Effector CD4-positive, alpha-beta T cell (primary cell): ENCODE measurements at places on chromosomes 5 and 9.

DNA sequence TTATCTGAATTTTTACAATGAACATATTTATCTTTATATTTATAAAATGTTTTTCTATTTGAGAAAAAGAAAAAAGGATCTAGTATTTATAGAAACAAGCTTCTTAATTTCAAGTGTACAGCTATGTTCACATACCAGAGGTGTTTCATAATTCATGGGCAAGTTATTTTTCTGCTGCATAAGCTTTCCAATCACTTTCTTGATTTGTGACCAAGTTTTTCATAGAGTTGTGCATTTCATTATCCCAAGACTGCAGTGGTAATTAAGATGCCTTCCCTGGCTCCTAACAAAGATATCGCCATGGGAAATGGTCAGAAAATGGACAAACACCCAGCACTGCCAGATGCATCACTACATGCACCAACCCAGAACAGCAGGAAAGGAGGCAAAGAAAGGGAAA lies 124.6 kb downstream of the GNAQ start:
- DNase-seq: no peak

DNA sequence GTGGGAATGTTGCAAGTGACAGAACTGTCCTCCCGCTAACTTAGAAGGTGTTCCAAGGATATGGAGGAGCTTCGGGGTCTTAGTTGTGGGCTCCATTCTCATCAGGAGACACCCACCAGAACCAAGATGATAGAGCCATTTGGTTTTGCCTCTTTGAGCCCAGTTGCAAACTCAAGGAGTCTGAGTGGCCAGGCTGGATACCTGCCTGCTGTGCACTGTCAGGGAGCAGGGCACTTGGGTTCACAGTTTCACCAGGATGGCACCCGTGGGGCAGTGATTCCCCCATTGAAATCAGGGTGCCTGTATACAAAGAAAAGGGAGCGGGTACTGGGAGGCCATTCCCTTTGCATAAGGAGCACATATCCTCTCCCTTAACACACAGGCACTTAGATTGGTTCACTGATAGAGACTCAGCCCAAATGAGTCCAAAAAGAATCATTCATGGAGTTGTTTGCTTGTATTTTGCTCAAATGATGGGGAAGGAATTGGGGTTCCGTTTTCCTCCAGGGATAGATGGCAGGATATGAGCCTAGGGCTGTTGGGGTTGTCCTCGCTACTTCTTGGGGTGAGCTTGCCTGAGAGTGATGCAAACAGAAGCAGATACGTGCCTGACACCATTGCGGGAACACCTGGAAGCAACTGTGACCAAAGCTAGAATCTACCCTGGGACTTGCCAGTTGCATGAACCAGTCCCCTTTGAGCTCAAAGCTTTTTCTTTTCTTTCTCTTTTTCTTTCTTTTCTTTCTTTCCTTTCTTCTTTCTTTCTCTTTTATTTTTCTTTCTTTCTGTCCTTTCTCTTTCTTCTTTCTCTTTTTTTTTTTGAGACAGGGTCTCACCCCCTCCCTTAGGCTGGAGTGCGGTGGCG lies 1.3 kb upstream of the PRR7 start:
- no peak for DNase-seq

DNA sequence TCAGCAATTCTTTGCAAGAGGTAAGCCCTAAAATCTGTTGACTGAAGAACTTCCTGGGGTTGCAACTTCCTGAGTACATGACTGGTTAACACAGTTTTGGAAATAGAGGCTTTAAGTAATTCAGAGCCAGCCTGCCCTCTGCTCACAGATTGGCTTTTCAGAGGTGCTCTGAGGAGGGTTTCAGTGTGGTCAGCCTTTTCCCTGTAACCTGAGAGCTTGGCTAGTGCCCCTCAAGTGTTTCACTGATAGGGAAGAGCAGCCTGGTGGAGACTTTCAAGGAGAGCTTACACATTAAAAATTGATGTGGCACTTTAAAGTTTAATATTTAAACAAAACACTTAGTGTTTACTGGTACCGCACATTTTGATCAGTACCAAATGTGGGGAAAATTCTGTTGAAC lies 56.7 kb upstream of the FOXB2 start:
- no peak for DNase-seq

- DNase-seq: no peak
These were observed 13.1 kb downstream of the DAP start for GRCh38 chr5:10747678-10748622.

DNA sequence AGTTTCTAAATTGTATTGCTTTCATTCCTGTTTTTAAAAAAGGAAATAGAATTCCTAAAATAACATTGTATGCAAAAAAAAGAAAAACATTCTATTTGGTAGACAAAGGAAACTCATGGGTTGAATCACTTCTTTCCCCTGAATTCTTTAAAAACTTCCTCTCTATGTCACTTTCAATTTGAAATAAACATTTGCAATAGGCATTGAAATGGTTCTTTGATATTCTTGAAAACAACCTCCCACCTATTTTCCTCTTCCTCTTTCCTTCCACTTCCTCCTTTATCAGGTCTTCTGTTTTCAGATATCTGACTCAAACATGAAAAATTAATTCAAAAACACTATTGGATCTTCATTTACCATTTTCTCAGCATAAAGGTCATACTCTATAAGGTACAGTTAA lies 442.0 kb upstream of the MEF2C start:
- DNase-seq: no peak

DNA sequence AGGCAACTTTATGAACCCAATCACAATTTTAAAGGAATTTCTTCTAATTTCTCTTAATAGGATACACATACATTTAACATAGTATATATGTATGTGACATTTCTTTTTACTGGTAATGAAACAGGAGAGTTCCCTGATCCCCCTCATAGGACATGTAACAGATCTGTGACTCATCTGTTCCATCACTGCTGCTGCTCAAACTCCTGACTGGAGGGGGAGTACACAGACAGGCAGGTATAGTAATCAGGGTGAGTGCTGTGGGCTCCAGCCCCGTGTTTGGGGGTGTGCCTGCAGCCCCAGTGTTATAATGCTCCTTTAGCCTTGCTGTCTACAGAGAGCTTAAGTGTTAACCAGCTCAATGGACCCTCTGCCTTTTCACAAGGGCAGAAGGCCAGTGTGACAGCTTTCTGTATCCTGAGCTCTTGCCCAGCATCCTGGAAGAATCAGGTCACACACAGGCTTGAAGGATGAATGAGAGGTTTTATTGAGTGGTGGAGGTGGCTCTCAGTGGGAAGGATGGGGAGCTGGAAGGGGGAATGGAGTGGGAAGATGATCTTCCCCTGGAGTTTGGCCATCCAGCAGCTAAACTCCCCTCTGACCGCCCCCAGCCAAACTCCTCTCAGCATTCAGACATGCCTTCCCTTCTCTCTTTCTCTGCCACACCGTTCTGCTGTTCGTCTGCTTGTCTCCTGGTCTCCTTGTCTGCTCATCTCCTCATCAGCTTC lies 161.3 kb downstream of the ZNF608 start:
- DNase-seq: no peak

DNA sequence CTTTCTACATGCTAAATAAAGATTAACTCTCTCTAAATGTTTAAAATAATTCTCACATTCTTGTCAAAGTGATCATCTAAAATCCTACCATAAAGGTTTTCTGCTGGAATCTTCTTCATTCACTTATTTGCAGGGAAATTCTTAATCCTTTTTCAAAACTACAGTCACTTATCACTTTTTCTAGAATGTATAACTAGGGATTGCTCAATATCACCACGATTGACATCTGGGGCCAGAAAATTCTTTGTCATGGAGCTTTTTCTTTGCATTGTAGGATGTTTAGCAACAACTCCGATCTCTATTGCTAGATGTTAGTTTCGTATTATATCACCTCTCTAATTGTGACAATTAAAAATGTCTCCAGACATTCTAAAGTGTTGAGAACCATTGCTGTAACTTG lies 344.9 kb upstream of the PIK3R1 start:
- DNase-seq: no peak

- DNase-seq: no peak
These were observed 18.8 kb downstream of the NANS start for GRCh38 chr9:98075332-98075805.

DNA sequence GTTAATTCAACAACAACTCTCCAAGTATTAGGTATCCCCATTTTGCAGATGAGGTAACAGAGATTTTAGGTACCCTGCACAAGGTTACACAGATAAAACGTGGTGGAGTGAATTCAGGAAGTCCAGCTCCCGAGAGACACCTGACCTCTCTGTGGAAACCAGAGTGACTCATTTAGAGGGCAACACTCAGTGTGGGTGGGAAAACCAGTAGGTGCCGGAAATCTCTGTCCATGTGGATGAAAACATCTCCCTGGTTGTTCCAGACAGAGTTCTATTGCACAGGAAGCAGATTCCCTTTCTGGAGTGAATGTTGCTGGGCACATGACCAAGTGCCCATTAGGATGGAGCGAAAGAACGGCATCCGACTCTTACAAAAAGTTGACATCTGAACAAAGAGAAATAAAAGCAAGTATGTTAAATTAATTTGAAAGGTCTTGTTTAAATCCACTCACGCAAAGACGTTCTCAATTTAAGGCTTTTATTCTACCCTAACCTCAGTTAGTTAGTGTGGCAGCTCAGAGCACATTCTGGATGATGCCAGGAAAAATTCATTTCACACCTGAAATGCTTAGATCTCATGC lies 391.9 kb upstream of the WWC1 start:
- no peak for DNase-seq

GRCh38 chr5:72841756-72842535 lies 25.5 kb downstream of the TNPO1 start:
- DNase-seq: no peak

GRCh38 chr5:138359621-138360020 lies 7.1 kb downstream of the KDM3B start:
- no peak for DNase-seq

DNA sequence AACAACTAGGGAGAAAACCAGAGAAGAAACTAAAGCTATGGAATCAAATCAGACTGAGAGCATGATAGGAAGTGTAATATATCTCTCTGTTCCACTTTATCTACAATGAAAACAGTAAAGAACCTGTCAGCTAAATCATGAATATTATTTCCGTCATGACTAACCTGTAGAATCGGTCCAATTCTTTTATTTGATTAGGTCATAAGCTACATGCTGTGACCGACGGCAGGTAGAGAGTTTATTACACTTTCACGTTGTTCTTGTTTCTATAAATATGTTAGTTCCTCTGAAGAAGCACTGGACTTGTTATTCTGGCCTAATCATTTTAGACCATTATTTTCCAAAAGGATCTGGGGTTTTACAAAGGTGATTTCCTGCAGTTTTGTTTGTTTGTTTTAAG lies 91.1 kb downstream of the DMRTA1 start:
- DNase-seq: no peak

- no peak for DNase-seq
These were observed 101.7 kb upstream of the PRR16 start for GRCh38 chr5:120362426-120362825.

- no peak for DNase-seq
These were observed 343 bp downstream of the LMX1B start for GRCh38 chr9:126614088-126614454.

- no peak for DNase-seq
These were observed 19.9 kb downstream of the GPX3 start for GRCh38 chr5:151040211-151040747.

GRCh38 chr9:87734106-87734505 lies 8.2 kb downstream of the CTSL start:
- DNase-seq: no peak

DNA sequence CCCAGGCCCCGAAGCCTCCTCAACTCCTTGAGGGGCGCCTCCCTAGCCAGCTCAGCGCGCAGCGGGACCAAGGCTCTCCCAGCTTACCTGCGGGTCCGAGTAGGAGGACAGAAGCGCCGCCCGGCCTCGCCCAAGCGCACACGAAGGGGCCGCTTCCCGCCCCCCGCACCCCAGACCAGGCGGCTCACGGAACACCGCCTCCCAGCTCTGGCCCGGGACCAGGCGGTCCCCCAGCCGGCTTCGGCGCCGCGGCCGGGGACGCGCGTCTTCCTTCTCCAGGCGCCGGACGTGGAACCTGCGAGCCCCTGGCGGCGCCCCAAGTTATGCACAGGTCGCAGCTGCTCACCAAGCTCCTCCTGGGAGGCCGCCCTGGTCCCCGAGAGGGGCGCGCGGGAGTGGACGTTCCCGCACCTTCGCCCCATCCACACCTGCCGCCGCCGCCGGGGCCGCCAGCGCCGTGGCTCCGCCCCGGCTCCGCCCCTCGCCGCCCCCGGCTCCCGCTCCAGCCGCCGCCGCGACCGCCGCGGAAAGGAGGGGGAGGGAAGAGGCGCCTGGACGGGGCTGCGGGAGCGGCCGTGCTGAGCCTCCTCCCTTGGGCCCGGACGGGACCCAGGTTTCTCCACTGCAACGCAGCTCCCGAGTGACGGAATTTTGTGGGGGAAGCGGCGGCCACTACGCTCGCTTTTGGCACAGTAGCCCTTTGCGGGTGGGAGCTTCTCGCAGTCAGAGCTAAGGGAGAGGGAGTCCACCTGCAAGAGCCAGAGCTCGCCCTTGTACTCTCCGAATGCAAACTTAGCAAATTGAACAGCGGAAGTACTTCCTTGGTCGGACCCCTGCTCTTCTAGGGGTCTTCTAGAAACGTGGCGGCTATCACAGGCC lies 77.5 kb upstream of the IFNE start:
- peak; percentile 33 for DNase-seq

DNA sequence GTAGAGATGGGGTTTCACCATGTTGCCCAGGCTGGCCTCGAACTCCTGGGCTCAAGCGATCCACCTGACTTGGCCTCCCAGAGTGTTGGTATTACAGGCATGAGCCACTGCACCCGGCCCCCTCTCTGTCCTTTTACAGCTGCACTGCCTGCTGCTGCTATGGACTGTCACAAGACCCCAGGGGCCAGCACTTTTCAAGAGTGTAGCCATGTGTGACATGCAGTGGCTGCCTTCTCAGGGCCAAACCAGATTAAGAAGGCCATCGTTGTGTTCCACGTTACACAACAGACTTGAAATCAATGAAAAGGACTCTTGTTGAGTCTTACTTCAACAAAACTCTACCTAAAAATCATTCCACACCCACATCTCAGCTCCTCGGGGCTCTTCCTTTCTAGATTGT lies 78.9 kb upstream of the ICE1 start:
- DNase-seq: no peak

- DNase-seq: no peak
These were observed 45.8 kb downstream of the THOC3 start for GRCh38 chr5:175922192-175922885.

DNA sequence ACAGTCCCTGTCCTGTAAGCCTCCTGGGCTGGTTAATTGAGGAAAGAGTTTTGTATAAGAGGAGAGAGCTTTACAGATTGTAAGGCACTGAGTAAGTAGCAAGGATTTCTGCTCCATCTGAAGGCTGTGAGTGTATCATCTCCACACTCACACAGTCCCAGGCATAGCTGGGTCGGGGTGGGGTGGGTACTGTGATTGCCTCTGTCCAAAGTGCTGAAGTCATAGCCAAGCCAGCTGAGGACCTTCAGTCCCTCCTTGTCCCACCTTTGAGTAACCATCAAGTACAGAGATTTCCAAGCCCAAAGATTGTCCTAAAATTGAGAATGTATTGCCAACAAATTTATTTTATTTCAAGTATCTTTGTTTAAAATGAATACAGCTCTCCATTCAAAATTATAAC lies 5.5 kb upstream of the DNAJB5 start:
- no peak for DNase-seq

DNA sequence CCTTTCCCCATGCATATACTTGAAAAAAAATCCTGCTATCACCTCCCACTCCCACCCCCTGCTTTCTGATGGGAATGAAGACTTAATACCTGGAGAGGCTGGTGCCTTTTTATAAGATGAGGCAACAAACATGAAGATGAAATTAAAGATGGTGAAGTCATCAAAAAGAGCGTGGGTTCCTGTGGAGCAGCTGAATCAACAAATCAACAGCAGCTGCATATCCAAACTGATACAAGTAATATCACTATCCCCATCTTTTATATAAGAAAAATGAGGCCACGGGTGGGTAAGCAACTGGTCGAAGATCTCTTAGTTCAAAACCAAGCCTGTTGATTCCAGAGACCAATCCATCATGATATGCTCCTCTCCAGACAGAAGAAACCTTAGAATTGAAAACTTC lies 268.5 kb downstream of the ENC1 start:
- no peak for DNase-seq
